Fibroblast of upper back skin (primary cell): ENCODE measurements at places on chromosomes 12 and 14.

DNA sequence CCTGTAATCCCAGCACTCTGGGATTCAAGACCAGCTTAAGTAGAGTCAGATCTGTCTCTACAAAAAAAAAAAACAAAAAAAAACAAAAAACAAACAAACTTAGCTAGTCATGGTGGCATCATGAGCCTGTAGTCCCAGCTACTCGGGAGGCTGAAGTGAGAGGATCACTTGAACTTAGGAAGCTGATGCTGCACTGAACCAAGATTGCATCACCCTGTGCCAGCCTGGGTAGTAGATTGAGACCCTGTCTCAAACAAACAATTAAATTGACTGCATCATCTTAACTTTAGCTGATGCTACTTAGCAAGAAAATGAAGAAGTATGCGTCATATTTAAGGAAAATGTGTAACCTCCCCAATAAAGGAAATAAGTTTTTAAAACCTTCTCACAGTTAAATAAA lies 136.6 kb upstream of the ATXN7L3B start:
- no peak for DNase-seq

DNA sequence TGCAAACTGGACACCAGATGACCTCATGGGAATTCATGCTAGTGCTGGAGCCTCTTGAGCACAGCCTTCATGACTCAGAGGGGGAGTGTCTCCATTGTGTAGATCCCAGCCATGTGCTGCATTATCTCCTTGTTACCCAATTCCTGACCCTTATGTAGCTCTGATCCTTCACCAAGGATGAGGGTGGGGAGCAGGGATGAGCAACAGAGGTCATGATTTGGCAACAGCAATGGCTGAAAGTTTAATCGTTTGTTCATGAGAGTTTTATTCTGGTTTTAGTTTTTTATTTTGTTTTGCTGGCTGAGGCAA lies 9.5 kb upstream of the BDKRB1 start:
- DNase-seq, result peak; percentile 94

GRCh38 chr12:113149361-113150150 lies at the start of gene CFAP73:
CFAP73 (plus strand) TSS chr12:113149724; CDS start chr12:113149858, 134 bp downstream.
- DNase-seq, result peak; percentile 86

DNA sequence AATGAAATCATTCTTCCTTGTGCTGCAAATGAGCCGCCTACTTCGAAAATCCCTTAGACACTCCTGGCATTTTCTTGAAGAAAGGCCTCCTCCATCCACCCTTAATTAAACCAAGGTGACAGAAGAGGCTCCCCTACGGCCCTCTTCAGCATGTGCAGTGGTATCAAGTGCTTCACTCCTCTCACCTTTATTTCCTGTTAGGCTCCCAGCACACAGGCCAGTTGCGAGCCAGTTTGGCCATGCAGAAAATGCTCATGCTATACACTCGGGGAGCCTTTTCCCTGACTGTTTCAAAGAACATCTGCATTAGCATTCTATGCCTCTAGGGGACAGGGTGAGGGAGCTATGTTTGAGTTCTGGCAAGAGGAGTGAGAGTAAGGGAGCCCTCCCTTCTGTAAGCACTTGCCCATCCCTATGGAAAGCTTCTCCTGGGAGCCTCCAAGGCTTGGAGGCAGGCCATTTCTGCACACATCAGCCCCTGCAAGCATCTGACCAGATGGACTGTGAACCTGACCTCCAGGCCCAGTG lies 291.5 kb downstream of the RPS29 start:
- no peak for DNase-seq

DNA sequence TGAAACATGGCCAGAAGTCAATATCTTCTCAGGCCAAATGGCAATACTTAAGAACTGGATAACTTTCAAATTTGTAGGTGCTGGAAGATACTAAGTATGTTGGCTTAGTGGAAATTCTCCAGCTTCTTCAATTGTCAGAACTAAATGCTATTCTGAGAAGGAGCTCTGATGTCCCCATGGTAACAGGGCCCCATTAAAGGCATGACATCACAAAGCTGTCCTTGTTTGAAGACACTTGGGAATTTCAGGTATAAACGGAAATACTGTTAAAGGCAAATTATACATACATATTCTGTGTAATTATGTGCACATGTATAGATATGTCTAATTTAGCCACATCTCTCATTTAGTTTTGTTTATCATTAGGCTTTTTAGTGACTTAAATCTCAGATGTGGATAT lies 210.0 kb upstream of the SEL1L start:
- no peak for DNase-seq

- no peak for DNase-seq
Observed at GRCh38 chr12:102593134-102593533, 112.8 kb upstream of the IGF1 start.

DNA sequence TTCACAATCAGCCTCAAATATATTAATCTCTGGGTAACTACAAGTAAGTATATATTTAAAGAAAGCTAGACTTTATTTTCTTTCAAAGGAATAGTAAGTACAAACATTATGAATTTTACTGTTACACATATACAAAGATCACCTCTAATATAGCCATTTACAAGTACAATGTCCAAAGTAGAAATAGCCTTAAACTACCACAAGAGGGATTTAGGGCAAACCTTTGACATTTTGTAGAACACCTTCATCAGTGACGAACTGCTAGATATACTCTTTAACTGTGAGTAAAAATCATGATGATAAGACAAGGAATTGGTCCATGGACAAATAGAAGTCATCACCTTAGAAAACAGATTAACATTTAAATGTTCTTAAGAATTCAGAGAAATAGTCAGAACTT lies 69.8 kb downstream of the CNTN1 start:
- DNase-seq, result no peak

GRCh38 chr12:44460261-44460660 lies 415.9 kb downstream of the NELL2 start:
- DNase-seq, result no peak

- DNase-seq, result peak; percentile 94
Observed at GRCh38 chr14:58639842-58640484, 2.2 kb downstream of the DACT1 start.

- DNase-seq, result peak; percentile 36
Observed at GRCh38 chr14:32080001-32080510, 3.0 kb downstream of the ARHGAP5 start.

- DNase-seq, result no peak
Observed at GRCh38 chr14:33987565-33988080, 36.7 kb upstream of the EGLN3 start.

DNA sequence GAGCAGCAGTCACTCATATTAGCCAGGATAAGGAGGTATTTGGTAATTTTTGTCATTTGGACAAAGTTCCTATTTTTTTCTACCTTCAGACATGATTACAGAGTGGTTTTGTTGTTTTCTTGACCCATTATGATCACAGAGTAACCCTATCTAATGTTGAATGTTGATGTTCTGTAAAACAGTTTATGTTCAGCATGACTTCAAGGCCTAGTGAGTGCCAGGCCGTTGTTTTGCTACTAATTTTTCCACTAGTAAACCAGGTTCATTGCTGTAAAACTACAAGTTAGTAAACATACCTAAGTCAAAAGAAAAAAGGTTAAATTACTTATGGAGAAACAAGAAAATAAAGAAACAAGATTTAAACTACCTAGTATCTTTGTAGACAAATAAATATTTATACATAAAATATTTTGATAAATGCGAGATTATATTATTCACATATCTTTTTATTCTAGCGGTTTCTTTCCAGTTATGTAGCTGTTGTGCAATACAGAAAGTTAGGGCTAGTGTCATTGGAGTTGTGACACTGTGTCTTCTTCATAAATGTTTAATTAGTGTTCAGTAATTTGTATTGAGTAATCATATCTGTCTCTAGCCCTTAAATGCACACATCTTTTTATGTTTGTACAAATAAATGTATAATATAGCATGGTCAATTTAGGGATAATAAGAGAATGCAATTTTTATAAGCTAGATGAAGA lies 16.5 kb downstream of the ETNK1 start:
- no peak for DNase-seq

DNA sequence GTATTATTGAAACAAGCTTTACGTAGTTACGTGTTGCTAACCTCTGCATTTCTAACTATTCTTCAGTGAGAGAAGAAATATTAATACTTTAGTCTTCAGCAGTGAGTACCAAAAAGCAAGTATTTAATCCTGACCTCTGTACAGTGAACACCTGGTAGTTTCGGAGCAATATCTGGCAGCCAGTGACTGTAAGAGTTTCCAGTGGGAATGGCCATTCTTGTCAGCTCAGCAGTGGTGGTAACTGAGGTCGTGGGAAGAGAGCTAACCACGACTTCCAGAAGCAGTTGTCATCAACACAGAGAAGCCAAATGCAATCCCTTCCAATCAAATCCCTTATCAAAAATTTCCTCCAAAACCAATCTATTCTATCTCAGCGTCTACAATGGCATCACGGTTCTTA lies 1500.2 kb upstream of the FLRT2 start:
- DNase-seq, result no peak

DNA sequence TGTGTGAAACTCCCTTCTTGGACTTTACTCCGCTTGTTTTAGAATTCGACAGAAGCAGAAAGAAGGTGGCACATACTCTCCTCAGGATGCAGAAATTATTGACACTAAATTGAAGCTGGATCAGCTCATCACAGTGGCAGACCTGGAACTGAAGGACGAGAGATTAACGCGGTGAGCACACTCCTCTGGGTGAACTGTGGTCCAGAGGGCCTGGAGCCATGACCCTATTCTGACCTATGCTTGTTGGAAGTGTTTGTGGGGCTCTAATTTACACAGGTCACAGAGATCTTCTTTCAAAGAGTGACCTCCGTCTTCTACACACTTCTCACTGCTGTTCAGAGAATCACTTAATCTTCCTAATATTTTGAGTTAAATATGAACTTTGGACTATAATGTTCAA lies 72.5 kb upstream of the MYF6 start:
- DNase-seq, result no peak

- no peak for DNase-seq
Observed at GRCh38 chr12:117563706-117564105, 202.3 kb upstream of the NOS1 start.

DNA sequence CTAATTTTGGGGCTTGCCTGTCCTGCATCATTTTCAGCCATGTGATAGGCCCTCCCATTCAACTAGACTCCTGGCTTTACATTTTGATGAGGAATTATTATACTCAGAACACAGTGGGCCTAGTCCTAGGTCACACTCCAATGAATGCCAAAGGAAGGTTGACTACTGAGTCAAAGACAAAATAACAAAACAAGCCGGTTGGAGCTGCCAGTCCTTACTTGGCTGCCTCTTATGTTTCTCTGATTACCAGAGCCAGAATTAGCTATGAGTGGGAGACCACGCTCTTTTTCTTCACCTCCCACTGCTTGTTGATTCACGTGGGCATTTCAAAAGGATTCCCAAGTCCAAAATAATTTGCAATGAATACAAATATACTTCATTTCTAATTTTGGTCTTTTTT lies 78.1 kb upstream of the USP44 start:
- DNase-seq, result no peak
